NCI-H526 (cell line): ENCODE measurements at places on chromosomes 6 and 20.

- no peak for DNase-seq
Measured at GRCh38 chr6:26045928-26046368, 41.3 kb upstream of the HFE start.

DNA sequence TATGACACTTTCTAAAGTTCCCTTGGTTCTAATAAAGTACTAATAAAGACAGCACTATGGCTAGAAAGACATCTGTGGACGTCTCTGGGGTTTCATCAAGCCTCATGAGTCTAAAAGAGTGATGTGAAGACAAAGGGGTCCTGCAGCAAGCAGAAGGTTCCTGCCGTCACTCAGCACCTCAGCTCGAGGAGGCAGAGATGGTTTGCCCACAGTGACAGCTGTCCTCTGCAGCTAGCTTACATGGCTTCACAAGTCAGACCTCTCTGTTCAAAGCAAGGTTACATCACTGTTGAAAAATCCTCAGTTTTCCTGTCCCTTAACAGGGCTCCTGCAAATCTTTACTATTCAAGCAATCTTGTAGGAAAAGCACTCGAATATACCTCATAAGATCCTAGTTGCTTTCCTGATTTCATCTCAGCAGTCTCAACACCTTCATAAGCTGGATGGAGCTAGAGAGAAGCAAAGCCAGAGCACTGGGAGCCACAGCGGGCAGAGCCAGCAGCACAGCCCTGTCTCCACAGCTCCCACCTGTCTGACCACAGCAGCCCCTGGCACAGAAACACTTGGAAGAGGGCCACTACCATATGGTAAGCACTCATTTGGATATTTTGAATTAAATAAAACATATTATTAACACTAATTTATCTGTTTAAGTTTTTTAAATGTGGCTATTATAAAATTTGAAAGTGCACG is 202.3 kb downstream of the GMDS start:
- DNase-seq, result no peak

- no peak for DNase-seq
Measured at GRCh38 chr6:89605861-89606260, 32.7 kb downstream of the LYRM2 start.

DNA sequence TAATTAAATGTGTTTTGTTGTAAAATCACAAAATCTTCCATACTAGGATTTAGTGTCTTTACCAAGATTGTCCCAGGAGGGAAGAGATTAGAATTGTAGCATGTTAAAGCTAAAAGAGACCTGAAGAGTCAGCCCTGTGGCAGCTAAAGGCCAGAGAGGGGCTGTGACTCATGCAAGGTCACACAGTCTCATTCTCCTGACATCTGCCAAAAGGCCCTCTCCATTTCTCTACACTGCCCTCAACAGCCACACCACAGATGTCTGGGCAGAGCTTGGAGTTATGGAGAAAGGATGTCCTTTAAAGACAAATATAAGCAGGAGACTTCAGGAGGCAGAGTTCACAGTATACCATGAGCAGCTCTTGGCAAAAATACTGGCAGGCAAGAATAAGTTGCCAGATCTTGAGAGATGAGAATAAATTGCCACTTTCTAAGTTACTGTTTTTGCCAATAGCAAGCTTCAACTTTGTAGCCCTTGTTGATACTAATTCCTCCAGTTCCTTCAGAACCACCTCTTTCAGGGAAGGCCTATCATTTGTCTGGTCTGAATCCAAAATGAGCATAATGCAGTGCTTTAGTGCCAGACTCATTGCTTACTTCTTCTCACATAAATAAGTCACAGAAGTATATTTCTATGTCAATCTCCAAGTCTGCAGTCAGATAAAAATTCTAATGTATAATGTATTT is 41.7 kb downstream of the AKIRIN2 start:
- DNase-seq, result no peak
